ENCODE measurements at places on chromosomes 13 and 19.

DNA sequence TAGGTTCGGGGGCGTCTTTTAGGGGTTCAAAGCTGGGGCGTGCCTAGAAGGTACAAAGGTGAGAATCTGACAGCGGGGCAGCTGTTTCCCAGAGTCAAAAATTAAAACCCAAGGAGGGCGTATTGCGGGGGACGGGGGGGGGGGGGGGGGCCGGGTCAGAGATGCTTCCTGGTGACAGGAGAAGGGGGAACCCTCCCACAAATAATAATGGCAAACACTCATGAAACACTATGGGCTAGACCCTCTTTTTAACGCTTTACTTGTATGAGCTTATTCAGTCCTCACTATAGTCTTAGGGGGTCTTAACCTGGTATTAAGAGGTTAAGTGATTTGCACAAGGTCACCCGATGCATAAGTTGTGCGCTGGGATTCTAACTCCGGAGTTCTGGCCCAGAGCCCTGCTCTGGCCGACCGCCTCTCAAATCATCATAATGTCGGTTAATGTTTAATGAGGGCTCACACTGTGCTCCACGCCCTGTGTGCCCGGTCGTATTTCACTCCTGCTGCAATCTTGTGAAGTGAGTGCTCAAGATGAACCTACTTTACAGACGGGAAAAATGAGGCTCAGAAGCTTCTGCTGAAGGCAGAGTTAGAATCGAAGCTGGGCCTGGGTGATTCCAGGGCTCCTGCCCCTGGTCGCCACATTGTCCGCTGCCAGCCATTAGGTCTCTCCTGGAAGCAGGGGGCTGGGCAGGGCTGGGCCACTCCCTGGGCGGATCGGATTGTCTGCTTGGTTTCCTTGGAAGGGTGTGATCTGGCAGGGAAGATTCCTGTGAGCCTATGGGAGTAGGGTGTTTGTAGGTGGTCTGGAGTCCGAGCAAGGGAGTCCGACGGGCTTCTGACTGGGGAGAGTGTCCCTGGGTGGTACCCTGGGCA is 964 bp downstream of the PAK4 start:
- DNase-seq = no peak

DNA sequence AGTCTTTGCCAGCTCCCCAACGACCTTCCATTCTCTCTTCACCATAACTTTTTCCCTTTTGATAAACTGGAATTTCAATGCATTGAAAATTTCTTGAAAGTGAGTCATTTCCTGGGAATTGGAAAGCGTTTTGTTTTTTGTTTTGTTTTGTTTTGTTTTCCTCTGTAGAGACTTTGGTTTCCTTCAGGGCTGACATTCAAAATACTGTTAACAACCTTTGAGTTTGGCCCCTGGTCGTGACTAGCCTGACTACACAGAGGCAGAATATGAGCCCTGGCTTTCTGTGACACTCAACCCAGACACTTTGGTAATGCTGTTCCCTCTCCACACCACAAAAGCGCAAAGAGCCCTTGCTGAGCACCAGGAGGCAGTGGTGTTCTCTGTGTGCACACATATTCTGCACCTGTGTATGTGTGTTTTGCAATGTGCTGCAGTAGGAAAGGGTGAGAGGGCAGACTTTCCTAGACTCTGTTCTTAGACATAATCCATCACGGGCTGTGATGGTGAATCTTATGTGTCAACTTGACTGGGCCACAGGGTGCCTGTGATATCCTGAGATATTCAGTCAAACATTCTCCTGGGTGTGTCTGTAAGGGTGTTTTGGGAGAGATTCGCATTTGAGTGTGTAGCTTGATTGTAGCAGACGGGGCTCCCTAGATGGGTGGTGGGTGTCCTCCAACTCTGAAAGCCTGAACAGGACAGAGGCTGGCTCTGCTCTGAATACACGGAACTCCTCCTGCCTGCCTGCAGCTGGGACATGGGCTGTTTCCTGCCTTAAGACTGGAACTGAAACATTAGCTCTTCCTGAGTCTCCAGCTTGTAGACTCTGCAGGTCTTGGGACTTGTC is 29.5 kb upstream of the ANKRD10 start:
- no peak for DNase-seq

DNA sequence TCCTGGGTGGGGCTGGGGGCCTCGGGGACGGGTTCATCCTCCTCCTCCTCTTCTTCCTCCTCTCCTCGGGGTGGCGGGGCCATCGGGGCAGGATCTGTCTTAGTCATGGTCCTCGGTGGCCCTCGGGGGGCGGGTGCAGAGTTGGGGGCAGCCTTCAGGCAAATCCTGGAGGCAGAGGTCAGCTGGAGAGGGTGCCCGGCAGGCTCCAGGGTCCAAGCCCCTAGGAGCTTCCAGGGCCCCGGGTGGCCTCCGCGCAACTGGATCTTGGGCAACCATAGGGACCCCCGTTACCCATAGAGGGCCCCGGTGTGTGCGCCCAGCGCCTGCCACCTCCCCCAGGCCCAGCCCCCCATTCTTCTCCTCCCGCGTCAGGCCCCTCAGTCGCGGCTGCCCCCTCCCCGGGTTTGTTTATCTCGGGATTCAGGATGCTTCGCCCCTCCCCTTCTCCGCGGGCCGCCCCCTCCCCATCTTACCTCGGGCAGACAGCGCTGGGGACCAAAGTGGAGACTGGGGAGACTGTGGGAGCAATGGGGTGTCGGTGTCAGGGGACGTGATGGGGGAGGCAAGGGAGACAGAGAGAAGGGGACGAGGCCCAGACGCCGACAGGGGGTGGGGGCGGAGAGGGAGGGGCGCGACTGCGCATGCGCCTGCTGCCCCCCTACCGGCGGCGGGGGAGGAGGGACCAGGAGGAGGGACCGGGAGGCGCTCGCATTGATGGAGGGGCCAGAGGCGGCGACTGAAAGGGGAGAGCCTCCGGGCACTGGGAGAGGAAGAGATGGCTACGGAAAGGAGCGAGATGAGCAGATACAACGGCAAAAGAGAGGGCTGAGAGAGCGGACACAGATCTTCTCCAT is at the start of gene CLIP3:
Gene CLIP3 (minus strand): TSS at position 623 of the 854 bp plus-strand sequence. CDS start 516 bp downstream, at position 107.
- DNase-seq = no peak

GRCh38 chr13:51412431-51412830 is 40.4 kb downstream of the INTS6 start:
- no peak for DNase-seq

DNA sequence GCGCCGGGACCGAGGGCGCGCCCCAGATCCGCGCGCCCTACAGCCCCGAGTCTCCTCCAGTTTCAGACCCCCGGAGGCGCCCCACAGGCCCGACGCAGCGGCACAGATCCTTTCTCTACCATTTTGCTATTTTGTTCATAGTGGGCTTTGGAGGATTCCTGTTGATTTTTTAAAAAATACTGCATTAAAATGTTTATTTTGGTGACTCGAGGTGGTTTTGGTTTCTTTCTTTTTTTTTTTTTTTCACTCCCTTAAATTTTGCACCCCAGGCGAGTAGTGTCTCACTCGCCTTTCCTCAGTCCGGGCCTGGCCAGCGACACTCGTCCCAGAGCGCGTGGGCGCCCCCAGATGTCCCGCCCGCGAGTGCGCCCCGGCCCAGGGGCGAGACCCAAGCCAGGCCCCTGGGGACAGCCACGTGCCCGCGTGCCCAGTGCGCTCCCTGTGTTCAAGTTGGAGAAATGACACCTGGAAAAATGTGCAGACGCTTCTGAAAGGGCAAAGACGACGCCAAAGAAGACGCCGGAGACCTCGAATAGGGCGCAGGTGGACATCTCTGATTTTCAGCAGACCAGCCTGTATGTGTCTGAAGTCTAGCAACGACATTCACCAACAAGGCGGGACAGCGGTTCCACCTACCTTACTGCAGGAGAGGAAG is 471 bp upstream of the INSR start:
- DNase-seq = no peak

DNA sequence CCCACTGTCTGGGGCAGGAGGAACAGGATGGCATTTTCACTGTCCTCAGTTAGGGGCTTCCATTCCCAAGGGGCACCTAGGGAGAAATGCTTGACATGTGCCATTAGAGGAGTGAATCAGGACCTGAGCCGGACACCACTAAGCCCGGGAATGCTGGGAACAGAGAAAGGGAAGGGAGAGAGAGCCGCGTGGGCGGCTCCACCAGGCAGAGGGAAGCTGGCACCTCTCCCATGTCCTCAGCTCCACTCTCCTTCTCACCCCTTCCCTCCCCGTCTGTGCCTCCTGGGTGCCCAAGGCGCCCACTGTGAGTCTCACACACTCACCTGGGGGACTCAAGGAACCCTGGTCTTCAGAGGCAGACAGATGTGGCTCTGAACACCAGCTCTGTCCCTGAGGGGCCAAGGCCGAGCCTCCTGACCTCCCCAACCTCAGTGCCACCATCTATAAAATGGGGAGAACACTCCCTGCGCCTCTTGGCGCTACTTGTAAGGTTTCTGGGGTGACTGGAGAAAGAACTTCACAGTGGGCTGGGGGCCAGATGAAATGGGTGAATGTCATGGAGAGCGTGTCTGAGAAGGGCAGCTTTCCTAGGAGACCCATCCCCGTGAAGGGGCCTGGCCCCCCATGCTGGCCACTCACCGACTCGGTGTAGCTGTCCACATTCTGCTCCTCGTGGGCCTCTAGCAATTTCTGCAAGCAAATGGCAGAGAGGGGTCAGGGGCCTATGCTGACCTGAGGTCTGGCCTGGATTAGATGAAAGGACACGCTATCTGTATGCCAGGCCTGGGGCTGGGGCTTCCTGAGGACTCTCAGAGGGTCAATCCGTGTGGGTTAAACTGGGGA is 5.3 kb upstream of the KPTN start:
- DNase-seq = no peak

GRCh38 chr13:68066879-68067513 is 836.9 kb upstream of the PCDH9 start:
- DNase-seq = no peak

DNA sequence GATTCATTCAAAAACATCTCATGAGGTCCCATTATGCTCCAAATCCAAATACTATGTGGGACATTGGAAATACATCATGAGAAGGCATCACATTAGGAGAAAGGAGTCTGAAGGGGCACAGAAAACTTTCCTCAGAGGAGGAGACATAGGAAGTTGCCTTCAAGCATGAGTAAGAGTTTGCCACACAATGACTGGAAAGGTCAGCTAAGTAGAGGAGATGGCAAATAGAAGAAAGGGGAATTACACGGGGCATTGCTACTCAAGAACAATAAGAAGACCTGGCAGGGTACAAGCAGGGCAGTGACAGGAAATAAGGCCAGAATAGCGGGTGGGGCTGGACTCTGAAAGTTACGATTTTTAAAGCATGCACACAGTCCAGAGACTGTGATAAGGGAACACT is 231.6 kb downstream of the SPRY2 start:
- DNase-seq = no peak

DNA sequence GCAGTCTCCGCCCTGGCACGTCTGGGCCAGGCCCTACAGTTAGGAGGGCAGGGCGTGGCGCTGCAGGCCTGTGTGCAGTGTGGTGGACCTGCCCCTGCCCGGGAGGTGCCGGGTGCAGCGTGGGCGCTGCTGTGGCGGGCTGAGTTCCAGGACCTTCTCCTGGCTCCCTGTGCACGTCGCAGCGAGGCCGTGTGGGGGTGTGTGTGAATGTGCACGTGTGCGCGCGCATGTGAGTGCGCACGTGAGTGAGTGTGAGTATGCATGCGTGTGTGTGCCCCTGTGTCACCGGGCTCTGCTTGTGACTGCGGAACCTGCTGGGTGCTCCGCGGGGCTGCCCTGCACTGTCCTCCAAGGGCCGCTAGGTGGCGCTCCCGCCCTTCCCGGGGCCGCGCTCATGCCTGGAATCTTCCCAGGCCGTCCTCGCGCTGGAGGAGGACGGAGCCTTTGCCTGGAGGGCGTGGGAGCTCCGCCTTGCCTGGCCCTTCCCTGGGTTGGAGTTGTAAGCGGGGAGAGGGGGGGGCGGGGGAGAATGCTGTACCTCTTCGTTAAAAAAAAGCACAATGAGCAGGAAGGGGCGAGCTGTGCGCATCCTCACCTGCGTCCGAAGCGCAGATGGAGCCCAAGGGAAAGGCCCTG is 79.3 kb downstream of the KDM4B start:
- DNase-seq = no peak

DNA sequence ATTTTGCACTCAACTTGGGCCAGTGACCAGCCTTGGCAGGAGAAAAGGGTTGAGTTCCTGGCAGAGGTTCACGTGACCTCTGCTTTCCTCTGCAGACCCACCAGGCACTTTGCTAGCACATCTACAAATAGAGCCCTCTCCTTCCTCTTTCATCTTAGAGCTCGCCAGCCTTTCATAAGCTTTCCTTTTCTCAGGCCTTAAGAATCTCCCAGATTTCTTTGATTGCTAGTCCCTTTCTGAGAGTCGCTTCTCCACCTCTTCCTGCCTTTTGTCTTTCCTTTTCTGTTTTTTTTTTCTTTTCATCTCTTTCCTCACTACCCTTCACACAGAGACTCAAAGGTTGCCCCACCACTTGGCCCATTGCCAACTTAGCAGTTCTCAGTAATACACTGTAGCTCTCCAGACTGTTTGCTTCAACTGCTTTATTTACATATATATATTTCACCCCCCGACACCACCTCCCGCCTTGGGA is 375.7 kb upstream of the SPRY2 start:
- DNase-seq = no peak

DNA sequence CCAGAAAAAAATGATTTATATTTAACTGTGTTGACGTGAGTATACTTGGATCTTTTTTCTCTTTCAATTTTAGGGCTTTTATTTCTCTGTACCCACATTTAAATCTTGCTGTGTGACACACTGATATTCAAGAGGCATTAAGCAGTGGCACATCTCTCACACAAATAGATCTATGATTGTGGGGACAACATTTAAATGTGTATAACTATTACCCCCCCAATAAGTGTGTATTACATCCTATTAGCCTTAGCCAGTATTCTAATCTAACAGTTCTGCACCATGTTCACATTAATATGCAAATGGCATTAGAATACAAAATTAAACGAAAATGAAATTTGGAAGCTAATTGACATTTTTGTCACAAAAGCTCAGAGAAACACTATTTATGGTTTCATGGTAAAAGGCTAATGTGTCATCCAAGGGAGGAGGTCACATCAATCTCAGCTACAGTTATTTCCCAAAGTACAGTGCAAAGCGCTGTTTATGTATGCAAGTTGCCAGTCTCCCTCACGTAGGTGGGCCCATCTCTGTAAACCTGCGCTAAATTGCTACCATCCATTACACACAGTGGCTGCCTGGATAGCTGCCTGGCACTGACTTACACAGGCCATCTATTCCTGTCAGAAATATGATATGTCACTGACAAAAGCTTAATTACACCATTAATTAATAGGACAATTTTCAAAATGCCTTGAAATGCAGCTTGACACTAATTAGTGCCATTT is 984.7 kb upstream of the PCDH9 start:
- DNase-seq = no peak

DNA sequence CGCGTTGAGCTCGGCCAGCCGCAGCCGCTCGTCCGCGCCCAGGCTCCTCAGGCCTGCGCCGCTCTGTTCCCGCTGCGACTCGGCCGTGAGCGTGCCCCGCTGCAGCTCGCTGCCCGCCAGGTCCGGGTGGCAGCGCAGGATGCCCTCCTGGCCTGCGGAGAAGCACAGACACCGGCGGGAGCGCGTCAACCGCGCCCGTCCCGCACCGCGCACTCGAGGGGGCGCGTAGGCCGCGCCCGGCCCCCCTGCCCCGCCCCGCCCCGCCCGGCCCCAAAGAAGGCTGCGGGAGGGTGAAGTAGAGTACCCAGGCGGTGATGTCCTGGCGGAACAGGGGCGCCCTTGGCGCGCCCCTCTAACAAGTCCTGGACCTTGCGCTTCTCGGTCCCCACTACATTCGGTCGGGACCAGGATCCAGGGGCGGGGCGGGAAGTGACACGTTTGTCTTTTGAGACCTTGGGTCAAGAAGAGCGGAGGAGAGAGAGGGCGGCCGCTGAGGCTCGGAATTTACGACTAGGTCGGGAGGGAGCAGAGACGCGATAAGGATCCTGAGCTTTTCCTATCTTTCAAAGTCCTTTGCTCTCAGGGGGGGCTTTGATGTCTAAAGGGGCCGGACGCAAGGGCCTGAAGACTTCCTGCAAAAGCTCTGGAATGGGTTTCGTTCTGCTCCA is 9.3 kb upstream of the CDX2 start:
- DNase-seq = no peak

All from GM12878 (cell line).